ENCODE measurements at places on chromosomes 7 and 10.
A peak's percentile ranks its signal among the peaks of the same experiment; 100 is the strongest.

- no peak for DNase-seq
Observed at GRCh38 chr10:29130190-29130673, 158.6 kb upstream of the LYZL1 start.

DNA sequence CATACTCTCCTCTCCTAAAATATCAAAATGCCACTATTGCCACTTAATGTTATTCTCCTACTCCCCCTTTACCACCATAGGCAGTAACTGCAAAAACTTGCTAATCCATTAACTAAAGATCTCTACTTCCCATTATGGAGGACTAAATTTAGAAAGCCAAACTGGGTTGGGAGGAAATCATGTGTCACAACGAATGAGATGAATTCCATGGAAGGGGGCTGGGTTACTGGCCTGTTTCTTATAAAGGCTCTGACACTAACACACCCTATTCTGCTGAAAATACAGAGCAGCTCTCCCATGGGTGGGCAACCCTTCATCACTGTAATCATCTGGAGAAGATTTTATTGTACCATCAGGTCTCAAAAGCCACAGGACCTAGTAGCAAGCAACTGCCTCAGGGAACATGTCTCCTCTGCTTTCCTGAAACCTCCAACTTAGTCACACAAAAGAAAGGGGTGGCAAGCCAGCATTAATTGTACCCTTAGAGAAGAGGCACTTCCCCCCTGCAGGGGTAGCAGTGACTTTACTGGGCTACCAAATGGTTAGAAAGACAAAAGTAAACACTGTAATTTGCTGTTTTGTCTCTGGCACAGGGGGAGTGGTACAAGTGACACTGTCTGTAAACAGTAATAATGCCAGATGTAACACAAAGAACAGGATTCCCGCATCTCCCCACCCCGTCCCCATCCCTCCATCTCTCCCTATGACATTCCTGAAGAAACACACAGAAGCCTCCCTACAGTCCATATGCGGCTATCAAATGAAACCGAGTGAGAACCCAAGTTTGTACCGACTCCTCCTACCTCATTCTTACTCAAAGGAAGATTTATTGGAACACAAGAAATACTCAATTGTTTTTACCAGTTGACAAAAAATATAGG, 81.6 kb downstream of the ARMH3 start:
- DNase-seq, result no peak

DNA sequence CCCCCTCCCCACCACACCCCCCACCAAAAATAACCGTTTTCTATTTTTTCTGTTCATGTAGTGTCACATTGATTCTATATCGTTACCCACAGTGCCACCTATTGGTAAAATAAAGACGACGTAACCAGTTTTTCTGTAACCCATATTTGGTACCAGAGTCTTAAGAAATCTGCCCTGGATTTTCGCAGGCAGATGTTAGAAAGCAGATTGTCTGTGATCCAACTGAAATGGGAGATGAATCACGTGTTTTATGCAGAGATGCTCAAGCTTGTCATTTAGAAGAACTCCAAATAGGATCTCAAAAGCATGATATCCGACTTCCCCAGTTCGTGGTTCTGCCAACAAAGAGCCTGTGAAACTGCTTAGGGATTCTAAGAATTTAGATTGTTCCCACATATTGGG, 261.1 kb upstream of the CSTF2T start:
- DNase-seq, result peak; percentile 67

GRCh38 chr7:43179393-43179792, 66.9 kb downstream of the HECW1 start:
- no peak for DNase-seq

GRCh38 chr7:111159426-111159825, 68.5 kb downstream of the LRRN3 start:
- no peak for DNase-seq

Measured in AG09319 (cell line).